Caco-2 (cell line): ENCODE measurements at places on chromosomes 11 and 22. TPM values are rescaled to one million over a fixed set of nuclear protein-coding genes. Genes with fewer than 3 reads are reported as not detected.
A peak's percentile ranks its signal among the peaks of the same experiment; 100 is the strongest.

Gene NCAM1
- total RNA-seq = 0.95 and 1.1 TPM in 2 replicates

Gene BATF2
- 0.79 and 1.4 TPM in 2 replicates for total RNA-seq

Gene TMPRSS4
- total RNA-seq = 83.2 and 86.4 TPM in 2 replicates

Gene ANKK1
- total RNA-seq = 0.11 and 0.16 TPM in 2 replicates

Gene GRM5
- total RNA-seq = not detected in 2 replicates

Gene MAJIN
- not detected in 2 replicates for total RNA-seq

Gene OR52N4
- total RNA-seq = not detected in 2 replicates

Gene C11orf91
- not detected in 2 replicates for total RNA-seq

Gene PKNOX2
- total RNA-seq = not detected in 2 replicates

DNA sequence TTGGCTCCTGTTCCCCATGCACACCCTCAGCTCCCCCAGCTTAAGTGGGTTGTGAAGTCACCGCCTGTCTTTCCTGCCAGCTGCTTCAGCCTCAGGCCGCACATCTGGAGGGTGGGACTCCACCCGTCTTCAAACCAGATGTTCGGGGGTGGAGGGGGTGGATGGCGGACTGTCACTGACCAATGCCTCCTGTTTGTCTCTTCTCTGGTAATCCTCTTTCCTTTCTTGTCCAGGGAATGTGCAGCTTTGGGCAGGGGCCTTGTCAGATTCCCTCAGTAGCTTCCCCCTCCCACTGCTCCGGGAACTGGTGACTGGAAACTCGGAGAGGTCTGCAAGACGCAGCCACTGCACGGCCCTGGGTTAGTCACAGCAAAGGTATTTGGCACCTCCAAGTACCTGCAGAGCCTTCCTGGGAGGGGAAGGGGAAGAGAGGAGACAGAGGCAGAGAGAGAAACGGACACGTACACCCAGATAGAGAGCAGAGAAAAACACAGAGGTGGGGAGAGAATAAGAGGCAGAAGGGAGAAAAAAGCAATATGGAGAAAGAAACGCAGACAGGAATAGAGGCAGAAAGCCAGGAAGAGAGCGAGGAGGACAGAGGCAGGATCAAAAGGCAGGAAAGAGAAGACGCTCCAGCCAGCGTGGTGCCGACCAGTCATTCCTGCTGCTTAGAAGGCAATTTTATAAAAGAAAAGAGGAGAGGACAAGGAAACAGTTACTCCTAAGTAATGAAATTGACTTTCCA, 56.1 kb upstream of the TIMP3 start:
- peak; percentile 46 for DNase-seq

GRCh38 chr22:31268281-31268680, 24.0 kb downstream of the PIK3IP1 start:
- no peak for DNase-seq

- DNase-seq = peak; percentile 78
Measured at GRCh38 chr22:42292732-42293520, 22.5 kb upstream of the TCF20 start.

GRCh38 chr22:47100646-47101200, 338.3 kb downstream of the TBC1D22A start:
- no peak for DNase-seq

- peak; percentile 82 for DNase-seq
Measured at GRCh38 chr11:67996622-67997474, 7.0 kb downstream of the UNC93B1 start.

- DNase-seq = no peak
Measured at GRCh38 chr11:2443881-2444820, at the start of gene TRPM5. TRPM5 (minus strand) TSS chr11:2444514; CDS start chr11:2423036, 21,478 bp downstream.

GRCh38 chr22:47543447-47543846, 781.0 kb downstream of the TBC1D22A start:
- DNase-seq = no peak

DNA sequence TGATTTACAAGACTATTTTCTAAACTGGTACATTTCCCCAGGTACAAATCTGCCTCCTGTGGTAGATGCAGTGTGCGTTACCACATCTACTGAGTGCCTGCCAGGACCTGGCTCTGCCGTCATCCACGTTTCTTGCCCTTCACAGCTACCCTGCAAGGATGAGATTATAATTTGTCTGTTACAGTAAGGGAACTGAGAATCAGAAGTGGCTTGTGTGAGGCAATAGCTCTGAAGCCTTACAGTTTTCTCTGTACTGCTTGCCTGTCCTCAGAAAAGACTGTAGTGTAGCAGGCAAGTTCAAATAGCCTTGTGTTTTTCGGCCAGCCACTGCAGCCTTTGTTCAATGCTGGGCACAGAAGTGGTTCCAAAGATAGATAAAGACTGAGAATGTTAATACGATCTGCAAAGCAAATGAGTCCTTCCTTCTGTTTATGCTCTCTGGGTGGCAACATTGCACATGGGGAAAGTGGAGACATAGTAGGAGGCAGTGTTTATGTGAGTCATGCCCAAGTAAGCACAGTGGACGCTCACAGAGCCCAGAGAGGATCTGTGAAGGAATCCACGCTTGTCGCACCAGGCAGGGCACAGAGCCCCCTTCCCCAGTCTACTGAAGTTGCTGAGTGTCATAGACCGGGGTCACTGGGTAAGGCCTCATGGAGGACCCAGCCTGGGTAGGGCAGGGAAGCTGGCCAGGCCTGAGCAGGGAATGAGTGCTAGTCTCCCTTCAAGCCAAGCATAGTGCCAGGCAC, 49.1 kb downstream of the MICAL2 start:
- no peak for DNase-seq

- DNase-seq = peak; percentile 22
Measured at GRCh38 chr11:12091956-12092558, 18.3 kb upstream of the MICAL2 start.

DNA sequence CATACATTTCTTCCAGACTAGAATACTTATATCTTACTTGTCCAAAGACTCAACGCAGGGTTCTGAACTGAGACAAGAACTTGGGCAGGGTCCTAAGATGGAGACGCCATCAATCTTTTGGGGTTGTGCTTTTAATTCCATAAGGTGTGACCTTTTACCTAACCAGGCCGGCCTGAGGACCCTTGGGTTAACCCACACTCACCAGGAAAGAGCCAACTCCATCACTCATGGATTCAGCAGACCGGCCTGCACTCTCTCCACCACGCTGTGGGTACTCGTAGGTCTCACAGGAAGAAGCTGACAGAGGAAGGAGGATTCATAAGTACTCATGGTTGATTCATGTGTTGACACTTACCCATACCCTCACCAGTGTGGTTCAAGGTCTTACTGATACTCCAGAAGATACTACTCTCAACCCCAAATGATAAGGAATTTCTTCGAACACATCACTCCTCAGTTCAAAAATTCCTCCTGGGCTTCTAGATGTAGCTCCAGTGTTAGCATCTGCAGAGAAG, 36.2 kb downstream of the USP35 start:
- no peak for DNase-seq

- no peak for DNase-seq
Measured at GRCh38 chr22:46661221-46661851, 41.1 kb downstream of the GRAMD4 start.

GRCh38 chr22:39174498-39175352, 22.2 kb upstream of the CBX7 start:
- peak; percentile 87 for DNase-seq
